AG04450 (cell line): ENCODE measurements at places on chromosomes 4 and X. TPM values are rescaled to one million over a fixed set of nuclear protein-coding genes. Genes with fewer than 3 reads are reported as not detected.

GRCh38 chr4:107808572-107808971 lies 16.2 kb upstream of the SGMS2 start:
- no peak for DNase-seq

GRCh38 chr4:102815981-102816380 lies 11.4 kb downstream of the UBE2D3 start:
- DNase-seq, result peak; percentile 73

GRCh38 chr4:127822430-127822829 lies 40.3 kb downstream of the HSPA4L start:
- no peak for DNase-seq

Gene BCAP31
- 108 and 114 TPM in 2 replicates for polyA plus RNA-seq

DNA sequence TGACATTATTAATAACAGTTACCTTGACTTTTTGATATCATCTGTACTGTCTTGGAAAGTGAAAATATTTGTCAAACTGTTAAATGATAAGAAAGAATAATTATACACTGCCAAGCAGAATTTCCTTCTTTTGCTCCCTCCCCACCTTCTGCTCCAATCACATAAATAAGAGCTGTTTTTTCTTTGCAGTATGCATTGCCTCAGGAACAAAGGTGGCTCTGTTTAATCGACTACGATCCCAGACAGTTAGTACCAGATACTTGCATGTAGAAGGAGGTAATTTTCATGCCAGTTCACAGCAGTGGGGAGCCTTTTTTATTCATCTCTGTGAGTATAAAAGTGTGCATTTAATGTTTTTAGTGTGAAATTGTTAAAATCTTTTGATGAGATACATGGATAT lies 66.1 kb downstream of the CCKAR start:
- DNase-seq, result no peak

DNA sequence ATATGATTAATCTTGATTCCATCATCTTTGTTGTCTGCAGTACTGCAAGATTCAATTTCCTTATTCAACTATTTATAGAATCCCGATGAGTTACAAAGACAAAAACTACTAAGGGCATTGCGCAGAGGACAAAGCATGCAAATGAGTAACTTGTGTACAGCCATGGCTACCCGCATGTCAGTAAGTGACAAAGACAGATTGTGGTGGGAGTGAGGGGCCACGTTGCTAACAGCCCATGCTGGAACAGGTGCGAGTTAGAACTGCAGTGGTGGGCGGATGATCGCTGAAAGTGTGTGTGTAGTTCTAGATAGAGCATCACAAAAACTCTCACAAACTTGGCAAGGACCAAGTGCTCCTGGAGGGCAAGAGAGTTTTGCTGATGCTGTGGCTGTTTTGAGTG lies 49.5 kb downstream of the ACOX3 start:
- no peak for DNase-seq

DNA sequence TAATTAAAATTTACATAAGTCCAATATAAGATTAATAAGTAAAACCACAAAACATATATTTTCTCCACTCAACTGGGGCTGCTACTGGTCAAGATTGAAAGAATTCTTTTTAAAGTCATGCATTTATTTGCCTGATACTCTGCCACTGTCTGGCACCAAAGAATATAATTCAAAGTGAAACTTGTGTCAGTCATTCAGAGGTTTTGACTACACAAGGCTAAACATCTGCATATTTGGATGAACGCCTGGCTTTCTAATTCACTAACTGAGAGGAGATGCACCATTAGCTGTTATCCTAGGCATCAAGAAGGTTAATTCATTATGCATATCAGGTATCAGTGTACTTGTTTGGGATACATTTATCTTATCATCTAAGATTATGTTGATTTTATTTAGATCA lies 598.5 kb downstream of the CENPC start:
- DNase-seq, result no peak

Gene TBC1D9
- polyA plus RNA-seq, result 18.4 and 22.0 TPM in 2 replicates

Gene SOD3
- 3.8 and 6.7 TPM in 2 replicates for polyA plus RNA-seq

DNA sequence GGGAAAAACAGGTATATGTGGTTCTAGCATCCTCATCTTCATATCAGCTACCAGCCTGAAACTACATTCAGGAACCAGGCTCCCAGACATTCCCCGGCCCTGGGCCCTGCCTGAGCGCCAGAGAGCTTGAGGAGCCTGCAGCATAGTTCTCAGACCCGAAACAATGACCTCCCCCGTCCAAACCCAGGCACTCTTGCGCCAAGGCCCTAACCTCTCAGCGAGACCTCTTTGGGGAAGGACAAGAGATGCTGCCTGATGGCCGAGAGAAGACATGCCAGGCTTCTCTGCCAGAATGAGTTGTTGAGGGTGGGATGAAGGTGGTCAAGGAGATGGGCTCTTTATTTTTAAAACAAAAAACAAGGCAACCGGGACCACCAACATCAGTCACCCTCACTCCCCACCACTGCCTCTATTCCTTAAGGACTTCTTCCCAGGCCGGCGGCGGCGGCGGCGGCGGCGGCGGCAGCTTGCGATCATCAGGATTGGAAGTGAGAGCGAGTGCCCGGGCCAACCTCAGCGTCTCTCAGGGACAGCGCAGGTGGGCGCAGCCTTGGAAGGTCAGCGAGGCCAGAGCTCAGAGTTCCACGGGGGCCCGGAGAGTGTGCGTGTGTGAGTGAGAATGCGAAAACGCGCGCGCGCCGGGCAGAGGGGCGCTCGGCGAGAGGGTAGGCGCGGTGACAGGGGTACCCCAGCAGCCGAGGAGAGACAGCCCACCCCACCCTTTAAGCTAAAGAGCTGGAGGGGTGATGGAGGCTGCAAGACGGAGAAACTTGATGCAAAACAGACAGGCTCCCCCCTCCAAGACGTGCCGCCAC lies 601 bp downstream of the INPP4B start:
- no peak for DNase-seq

DNA sequence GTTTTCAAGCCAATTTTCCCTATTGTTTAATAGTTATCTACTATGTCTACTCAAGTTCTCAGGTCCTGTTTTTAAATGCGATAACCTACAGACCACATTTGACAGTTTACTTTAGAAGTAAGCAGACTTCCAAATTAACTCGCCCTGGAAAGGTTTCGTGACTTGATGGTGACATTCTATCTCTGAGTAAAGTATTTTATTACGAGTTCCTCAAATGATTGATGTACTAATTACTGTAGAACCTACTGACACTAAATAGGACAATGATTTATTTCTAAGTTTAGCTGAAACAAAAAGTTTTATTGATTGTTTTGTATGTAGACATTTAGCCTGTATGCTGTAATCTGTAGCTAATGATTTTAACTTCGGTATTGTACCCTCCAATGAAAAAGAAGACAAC lies 1.9 kb upstream of the PPBP start:
- no peak for DNase-seq

GRCh38 chr4:150219841-150220240 lies 141.6 kb downstream of the DCLK2 start:
- no peak for DNase-seq

DNA sequence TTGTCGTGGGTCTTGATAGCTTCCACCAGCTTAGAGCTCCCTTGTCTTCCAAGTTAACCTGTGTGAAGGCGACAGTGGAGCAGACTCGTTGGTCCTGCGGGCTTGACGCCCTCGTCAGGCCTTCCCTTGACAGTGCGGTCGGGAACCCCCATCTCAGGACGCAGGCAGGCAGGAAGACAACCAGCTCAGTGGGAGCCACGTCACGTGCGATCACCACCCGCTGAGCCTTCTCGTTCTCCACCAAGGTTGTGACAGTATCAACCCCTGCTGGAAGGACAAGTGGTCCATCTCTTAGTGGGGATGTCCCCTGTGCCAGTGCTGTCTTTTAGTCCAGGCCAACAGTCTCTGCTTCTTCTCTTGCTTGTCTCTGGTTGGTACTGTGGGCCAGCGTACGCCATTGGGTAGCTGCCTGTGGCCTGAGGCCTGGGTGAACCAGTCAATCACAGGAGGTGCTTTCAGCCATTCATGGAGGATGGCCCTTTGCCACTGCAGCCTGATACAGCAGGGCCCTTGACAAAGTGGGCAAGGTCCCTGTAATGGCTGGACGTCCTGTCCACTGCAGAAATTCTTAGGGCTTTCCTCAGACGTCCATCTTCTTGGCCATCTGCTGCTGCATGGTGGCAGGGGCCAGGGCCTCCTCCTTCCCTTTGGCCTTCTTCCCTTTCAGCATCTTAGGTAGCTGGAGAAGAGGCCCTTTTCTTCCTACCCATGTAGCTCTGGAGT lies 31.4 kb downstream of the RGS12 start:
- no peak for DNase-seq

GRCh38 chr4:21517126-21517859 lies 431.3 kb downstream of the KCNIP4 start:
- DNase-seq, result no peak

DNA sequence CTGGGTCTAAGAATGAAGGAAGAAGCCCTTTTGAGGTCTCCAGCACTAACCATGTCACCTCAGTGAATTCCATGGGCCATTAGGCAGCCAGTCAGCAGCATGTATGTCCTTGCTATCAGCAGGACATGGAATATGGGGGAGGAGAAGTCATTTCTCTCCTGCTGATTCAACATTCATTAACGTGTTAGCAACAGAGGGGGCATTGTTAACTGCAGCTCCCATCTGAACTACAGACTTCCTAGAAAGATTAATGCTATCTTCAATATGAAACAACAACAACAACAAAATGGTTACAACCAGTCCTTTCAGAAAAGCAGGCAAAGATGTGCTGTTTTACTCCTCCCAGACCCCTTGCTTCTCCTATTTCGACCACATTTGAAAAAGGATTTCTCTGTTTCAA lies 120.4 kb upstream of the SLC34A2 start:
- no peak for DNase-seq

Gene CAPN6
- not detected in 2 replicates for polyA plus RNA-seq

Gene SPANXD
- not detected in 2 replicates for polyA plus RNA-seq

GRCh38 chrX:65697211-65697641 lies 29.8 kb downstream of the MSN start:
- DNase-seq, result no peak

DNA sequence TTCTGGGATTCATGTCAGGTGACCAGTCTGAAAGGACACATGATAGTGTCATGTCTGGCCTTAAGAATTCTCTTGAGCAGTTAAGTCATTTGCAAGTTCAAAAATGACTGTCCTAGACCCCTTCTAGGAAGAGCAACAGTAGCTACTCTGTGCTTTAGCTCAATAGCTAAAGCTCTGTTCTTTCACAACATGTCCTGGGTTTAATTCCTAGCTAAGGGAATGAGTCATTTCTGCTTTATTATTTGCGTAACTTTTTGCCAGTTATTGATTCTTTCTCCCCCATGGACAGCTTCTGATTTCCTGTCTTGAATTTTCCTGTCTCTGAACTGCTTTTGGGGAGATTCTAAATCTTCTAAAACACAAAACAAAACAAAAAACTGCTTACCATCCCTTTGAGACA lies 1055.8 kb upstream of the DIAPH2 start:
- DNase-seq, result no peak

DNA sequence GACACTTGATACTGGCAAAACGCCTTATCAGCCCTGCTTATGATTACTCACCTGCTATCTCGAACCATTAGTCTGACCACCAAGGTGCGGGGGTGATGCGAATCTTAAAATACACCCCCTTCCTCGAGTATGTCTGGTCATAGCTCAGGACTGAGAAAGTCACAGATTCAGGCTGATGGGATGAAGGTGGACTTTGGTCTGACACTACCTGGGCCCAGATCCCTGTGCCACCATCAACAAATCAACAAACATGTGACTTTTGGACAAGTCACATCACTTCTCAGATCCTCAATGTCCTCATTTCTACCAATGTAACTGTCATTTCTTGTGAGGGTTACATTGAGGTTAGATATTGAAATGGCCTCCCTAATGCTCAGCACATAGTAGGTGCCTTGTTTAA lies 9.8 kb upstream of the MSN start:
- no peak for DNase-seq

GRCh38 chr4:183636923-183637322 lies 22.1 kb downstream of the RWDD4 start:
- no peak for DNase-seq
